Natural killer cell treated with Interleukin-12 subunit alpha and Interleukin-12 subunit beta and Interleukin-15 and Interleukin-18, amount 100 ng/mL, for 72 hours (primary cell): ENCODE measurements at places on chromosomes 16 and 17.

DNA sequence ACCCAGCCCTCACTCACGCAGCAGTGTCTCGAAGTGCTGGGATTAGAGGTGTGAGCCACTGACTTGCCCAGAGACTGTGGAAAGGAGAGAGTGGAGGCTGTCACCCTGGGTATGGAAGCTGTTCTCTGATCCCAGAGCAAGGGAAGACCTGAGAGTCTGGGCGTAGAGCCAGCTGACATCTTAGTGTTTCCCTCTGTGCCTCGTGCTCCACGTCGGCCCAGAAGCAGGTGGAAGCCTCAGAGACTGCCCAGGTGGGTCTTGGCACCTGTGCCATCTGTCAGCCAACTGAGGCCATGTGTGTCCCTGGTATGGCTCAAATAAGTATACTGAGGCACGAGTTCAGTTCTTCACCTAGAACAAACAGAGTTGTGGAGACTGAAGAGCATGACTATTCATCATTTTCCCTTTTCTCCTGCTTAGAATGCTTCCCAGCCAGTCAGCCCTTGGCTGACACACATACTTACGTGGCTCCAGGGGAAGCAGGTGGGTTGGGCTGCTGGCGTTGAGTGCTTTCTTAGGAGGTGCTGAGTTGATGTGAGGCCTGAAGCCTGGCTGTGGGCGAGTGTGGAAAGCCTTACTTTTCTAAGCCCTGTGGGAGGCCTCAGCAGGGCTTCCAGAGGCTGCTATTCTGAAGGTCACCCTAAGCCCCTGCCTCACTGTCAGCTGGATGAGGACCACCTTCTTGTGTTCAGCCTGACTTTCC, 8.1 kb downstream of the CTRL start:
- H3K36me3 ChIP-seq = no peaks in the 10 kb centered on the region
- H3K27me3 ChIP-seq = no peaks in the 10 kb centered on the region
- DNase-seq = no peak
- no peak overlapping the region for H3K4me3 ChIP-seq
- H3K4me1 ChIP-seq = peaks cover 12% of the 10 kb centered on the region

GRCh38 chr17:67615011-67615561, 102.7 kb upstream of the NOL11 start:
- peaks cover 5% of the 10 kb centered on the region for H3K4me1 ChIP-seq
- H3K4me3 ChIP-seq = no peak overlapping the region
- no peak for DNase-seq
- H3K36me3 ChIP-seq = no peaks in the 10 kb centered on the region
- no peaks in the 10 kb centered on the region for H3K27me3 ChIP-seq

DNA sequence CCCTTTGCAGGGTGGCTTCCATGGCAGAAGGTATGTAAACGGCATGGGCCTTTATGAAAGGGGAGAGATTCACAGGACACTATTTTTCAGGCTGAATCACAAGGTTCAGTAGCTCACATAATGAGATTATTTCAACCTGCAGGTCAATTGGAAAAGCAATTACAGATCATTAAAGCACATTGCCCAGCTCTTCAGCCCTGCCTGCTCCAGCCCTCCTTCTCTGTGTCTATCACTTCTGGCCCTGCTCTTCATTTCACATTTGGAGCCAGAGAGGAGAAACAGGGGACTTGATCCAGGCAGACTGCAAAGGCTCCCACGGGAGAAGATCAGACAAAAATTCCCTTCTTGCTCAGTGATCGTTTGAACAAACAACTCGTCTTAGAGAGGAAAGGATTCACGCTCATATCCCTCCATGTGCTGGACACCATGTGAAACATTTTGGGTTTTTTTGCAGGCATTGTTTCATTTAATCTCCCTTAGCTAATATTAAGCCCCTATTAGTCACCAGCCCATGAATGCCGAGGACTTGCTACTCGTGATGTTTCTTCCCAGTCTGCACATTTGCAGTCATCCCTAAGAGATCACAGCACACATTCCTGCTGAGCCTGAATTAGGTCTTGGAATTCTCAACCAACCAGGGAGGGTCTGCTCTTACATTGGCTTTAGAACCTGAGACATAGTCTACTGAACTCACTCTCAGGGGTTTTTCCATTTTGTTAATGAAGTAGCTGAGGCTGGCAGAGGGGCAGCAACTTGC, 443.9 kb upstream of the CCL2 start:
- H3K27me3 ChIP-seq = peaks cover 43% of the 10 kb centered on the region
- H3K36me3 ChIP-seq = no peaks in the 10 kb centered on the region
- H3K4me3 ChIP-seq = no peak overlapping the region
- no peak overlapping the region for H3K27ac ChIP-seq
- H3K4me1 ChIP-seq = no peaks in the 10 kb centered on the region

DNA sequence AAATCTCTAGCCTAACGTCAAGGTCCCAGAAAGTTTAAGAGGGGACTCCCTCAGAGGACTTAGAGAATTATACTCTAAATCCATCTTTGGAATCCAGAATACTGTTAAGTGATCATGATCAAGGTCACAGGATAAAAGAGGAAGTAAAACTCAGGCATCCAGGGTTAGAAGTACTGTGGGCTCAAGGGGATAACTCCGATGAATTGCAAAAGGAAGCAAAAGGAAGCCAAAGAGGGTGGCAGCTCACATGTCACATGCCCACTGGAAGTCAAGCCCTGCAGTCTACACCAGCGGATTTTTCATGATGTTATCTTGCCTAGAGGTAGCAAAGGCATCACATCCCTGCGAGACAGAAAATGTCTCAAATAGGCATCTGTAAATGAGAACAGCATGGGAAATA, 3.8 kb downstream of the ZNF821 start:
- peaks cover 4% of the 10 kb centered on the region for H3K36me3 ChIP-seq
- H3K4me3 ChIP-seq = no peak overlapping the region
- H3K27ac ChIP-seq = no peak overlapping the region
- DNase-seq = no peak

DNA sequence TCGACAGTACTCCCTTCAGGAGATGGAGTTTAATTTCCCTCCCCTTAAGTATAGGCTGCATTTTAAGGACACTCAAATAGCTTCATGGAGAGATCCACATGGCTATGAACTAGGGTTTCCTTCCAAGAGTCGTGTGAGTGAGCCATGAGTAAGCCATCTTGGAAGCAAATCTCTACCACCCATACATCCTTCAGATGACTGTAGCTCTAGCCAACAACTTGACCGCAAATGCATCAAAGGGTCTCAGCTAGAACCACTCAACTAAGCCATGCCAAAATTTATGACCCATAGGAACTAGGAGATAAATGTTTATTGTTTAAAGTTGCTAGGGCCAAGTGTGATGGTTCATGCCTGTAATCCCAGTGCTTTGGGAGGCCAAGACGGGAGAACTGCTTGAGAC, 43.4 kb downstream of the METTL16 start:
- no peaks in the 10 kb centered on the region for H3K27me3 ChIP-seq
- H3K4me1 ChIP-seq = no peaks in the 10 kb centered on the region
- no peak overlapping the region for H3K4me3 ChIP-seq
- H3K36me3 ChIP-seq = peaks cover 23% of the 10 kb centered on the region
- DNase-seq = no peak

- H3K4me3 ChIP-seq = no peak overlapping the region
- H3K36me3 ChIP-seq = no peaks in the 10 kb centered on the region
- no peaks in the 10 kb centered on the region for H3K27me3 ChIP-seq
- no peaks in the 10 kb centered on the region for H3K4me1 ChIP-seq
Observed at GRCh38 chr17:54718286-54718685, 182.4 kb upstream of the TOM1L1 start.

DNA sequence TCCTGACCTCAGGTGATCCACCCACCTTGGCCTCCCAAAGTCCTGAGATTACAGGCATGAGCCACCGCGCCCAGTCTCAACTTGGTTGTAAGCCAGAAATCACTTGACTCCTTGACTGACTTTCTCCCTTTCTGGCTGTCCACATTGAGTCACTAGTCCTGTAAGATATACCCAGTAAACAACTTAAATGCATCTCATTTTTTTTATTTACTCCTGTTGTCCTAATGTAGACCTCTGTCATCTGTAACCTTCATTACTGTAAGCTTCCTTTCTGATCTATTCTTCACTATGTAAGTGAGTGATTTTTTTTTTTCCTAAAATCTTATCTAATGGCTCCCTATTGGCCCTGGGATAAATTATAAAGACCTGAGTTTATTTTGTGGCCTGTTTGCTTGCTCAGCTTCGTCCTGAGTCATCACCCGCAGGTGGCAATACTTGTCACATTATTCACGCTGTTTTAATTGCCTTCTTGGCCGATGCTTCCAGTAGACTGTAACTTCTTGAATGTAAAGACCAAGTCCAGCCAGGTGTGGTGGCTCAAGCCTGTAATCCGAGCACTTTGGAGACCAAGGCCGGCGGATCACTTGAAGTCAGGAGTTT, 41.0 kb downstream of the PAFAH1B1 start:
- H3K27me3 ChIP-seq = no peaks in the 10 kb centered on the region
- H3K4me1 ChIP-seq = peaks cover 49% of the 10 kb centered on the region
- peaks cover 6% of the 10 kb centered on the region for H3K36me3 ChIP-seq
- peak overlapping the region; percentile 2 for H3K4me3 ChIP-seq
- DNase-seq = no peak
- peak overlapping the region; percentile 24 for H3K27ac ChIP-seq

DNA sequence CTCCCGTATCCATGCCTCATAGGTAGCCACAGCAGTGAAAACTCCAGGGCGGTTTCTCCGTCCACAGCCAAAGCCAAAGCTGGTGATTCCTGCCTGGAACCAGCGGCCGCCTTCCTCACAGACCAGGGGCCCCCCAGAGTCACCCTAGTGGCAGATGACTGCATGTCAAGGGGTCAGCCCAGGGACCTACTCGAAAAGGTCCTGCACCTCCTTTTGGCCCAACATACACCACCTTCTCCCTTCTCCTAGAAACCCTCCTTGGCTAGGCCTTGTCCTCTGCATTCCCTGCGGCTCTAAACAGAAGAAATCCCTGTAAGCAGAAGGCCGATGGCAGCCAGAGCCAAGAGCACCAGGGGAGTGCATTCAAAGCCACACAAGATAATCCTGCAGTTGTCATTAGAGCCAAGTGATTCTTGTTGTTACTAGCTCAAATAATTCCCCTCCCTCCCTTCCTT, 6.1 kb downstream of the PRSS36 start:
- no peak for DNase-seq
- H3K27ac ChIP-seq = peak overlapping the region; percentile 50
- H3K4me1 ChIP-seq = peaks cover 9% of the 10 kb centered on the region
- H3K27me3 ChIP-seq = peaks cover 5% of the 10 kb centered on the region
- H3K36me3 ChIP-seq = no peaks in the 10 kb centered on the region

GRCh38 chr16:52800432-52800831, 252.3 kb downstream of the CHD9NB start:
- no peak overlapping the region for H3K27ac ChIP-seq
- no peak overlapping the region for H3K4me3 ChIP-seq
- no peaks in the 10 kb centered on the region for H3K36me3 ChIP-seq
- no peaks in the 10 kb centered on the region for H3K4me1 ChIP-seq

DNA sequence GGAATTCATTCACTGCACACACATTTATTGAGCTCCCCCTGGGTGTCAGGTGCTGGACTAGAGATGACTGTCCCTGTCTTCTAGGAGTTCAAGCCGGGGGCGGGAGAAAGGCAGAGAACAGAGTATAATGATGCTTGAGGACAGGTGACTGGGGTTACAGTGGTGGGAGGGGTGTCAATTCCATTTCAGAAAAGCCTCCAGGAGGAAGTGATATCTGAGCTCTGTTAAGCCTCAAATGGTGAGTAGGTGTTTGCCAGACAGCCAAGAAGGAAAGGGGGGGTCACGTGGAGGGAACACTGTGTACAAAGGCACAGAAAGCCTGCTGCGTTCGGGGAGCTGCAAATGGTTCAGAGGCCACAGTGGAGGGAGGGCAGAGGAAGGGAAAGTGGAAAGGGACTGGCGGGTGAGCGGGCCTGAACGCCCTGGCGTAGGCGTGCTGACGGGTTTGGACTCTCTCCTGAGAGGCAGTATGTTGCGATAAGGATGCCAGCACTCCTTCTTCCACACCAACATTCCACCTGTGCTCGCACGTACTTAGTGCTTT, 9.7 kb upstream of the NXPH3 start:
- no peak overlapping the region for H3K4me3 ChIP-seq
- peaks cover 13% of the 10 kb centered on the region for H3K27me3 ChIP-seq
- DNase-seq = peak; percentile 55

DNA sequence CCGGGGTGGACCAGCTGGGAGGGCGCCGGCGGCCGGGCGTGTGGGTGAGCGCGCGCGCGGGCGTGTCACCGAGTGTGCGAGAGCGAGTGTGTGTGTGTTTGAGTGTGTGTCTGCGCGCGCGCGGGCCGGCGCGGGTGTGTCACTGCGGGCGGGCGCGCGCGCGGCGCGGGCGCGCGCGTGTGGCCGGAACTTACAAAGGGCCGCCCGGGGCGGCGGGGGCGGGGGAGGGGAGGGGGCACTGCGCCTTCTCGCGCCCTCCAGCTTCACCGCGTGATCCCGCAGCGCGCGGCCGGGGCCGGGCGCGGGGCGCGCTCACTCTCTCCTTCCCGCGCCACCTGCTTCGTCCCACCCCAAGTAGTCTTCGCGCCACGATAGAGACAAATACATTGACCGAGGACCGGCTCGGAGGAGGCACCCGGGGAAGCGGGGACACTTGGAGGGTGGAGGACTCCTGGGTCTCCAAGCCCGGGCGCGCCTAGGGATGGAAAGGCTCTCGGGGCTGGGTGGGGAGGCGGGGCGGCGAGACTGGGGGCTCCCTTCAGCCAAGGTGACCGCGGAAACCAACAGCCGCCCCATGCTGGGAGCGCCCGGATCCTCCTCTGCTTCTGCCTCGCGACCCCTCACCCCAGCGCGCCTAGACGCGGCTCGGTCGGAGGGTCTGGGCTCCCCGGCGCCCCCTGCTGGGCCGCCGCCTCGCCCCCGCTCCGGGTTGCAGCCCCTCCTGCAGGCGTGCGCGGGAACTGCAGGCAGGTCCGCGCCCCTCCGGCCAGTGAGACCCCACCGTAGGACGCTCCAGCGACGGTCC, at the start of gene SRCIN1:
Gene SRCIN1 (minus strand): TSS at position 112 of the 805 bp plus-strand sequence. CDS start 247 bp downstream, outside the sequence.
- no peak within 1 kb of the TSS for H3K27ac ChIP-seq
- no peaks in the 10 kb centered on the region for H3K4me1 ChIP-seq
- H3K36me3 ChIP-seq = no peaks in the 10 kb centered on the region
- peak; percentile 72 for DNase-seq

- H3K27ac ChIP-seq = no peak overlapping the region
- H3K36me3 ChIP-seq = no peaks in the 10 kb centered on the region
- no peaks in the 10 kb centered on the region for H3K4me1 ChIP-seq
- H3K27me3 ChIP-seq = peaks cover 4% of the 10 kb centered on the region
Observed at GRCh38 chr17:11332706-11333105, 91.7 kb downstream of the SHISA6 start.

- H3K4me1 ChIP-seq = peaks cover 17% of the 10 kb centered on the region
- no peaks in the 10 kb centered on the region for H3K36me3 ChIP-seq
- no peak for DNase-seq
- H3K27ac ChIP-seq = no peak overlapping the region
Observed at GRCh38 chr16:119835-120491, 18.5 kb downstream of the NPRL3 start.

DNA sequence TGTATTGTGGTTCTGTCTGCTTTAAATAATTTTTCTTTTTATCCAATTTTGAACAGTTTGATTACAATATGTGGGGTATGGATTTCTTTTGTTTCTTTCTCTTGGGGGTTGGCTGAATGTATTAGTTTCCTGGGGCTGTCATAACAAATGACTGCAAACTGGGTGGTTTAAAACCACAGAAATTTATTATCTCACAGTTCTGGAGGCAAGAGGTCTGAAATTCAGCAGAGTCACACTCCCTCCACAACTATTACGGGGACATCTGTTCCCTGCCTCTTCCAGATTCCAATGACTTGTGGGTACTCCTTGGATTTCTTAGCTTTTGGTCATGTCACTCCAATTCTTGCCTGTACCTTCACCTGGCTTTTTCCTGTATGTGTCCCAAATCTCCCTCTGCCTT, 23.7 kb downstream of the COX11 start:
- DNase-seq = no peak
- H3K36me3 ChIP-seq = no peaks in the 10 kb centered on the region
- H3K27me3 ChIP-seq = peaks cover 17% of the 10 kb centered on the region
- no peak overlapping the region for H3K4me3 ChIP-seq

GRCh38 chr17:45270828-45271418, 9.0 kb upstream of the SPATA32 start:
- DNase-seq = peak; percentile 59
- H3K27ac ChIP-seq = no peak overlapping the region
- H3K4me3 ChIP-seq = no peak overlapping the region
